ENCODE measurements at places on chromosomes 3 and 15.

DNA sequence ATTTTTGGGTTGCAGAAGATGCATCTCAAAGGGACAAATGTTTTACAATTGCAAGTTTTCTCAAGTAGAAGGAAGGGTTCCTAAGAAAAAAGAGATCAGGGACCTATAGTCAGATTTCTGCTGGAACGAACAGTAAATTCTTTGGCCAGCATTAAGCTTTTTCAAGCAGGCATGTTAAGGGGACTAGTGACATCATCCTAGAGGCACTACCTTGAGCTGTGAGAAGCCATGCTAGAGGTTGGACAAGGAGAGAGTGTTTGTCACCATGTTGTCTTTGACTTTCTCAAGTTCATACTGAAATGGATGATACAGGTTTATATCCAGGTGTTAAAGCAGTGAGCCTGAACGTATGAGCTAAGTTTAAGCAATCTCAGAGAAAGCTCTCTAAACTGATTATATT is 85.2 kb upstream of the WDR72 start:
- DNase-seq = no peak

- no peak for DNase-seq
Observed at GRCh38 chr3:51304230-51304629, 80.9 kb upstream of the MANF start.

GRCh38 chr15:41394924-41395323 is 7.4 kb downstream of the NDUFAF1 start:
- no peak for DNase-seq

DNA sequence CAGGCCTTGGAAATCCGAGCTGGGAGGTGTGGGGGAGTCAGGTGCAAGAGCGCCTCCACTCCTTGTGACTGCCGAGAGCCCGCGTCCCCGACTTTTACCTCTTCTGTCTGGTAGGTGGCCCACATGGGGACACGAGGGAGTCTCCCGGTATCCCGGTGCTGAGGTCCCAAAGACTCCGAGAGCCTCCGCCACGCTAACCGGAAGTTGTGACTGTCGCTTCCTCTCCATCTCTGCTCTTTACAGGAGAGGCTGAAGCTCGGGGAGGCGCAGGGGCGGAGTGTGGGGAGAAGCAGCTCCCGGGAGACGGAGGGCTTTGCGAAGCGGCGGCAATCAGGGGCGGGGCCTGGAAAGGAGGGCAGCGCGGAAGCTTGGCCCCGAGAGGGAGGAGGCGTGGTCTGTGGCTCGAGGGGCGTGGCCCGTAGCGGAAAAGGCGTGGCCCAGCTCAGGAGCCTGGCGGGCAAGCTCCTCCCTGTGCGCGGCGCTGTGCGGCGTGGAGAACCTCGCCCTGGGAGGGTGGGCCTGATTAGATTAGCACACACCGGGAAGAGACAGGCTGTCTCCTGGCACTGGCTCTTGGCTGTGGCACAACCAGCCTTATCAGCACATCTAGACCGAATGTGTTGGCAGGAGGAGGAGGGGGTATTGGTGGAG is 143.9 kb downstream of the GABRB3 start:
- DNase-seq = no peak

GRCh38 chr15:35256551-35256950 is 171.5 kb upstream of the NANOGP8 start:
- DNase-seq = no peak

GRCh38 chr15:65944404-65944803 is 75.1 kb downstream of the RAB11A start:
- DNase-seq = no peak

DNA sequence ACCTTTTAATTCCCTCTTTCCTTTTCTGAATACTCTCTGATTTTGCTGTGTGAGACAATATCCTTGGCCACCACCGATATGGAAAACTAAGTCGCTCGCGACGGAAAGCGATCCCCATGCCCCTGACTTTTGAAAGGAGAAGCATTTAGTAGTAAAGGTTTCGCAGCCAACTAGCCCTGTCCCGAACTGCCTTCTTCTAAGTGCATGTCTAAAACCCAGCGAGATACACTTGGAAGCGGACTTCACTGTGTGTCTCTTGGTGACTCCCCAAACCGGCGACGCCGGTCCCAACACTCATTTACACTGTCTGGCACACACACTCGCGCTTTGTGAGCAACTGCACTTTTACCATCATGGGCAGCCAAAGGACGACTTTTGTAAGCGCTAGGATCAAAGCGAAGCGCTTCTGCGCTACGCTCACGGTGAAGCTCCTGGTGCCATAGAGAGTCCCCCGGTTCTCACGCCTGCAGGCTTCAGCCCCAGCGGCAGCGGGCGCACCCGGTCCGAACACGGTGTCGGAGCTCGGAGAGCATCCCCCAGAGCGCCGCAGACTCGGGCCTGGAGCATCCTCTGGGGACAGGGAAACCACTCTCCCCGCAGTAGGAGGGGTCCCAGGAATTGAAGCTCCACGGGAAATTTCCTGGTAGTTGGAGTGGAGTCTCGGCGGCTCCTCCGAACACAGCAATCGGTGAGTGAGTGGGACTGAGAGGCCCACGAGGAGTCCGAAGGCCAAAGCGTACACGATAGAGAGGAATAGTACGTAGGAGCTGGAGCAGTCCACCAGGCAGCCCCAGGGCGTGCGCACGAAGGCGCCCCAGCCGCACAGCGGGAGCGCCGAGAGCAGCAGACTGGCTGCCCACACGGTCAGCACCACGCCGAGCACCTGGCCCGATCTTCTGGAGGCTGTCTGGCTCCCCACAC is 1.4 kb downstream of the GPR149 start:
- no peak for DNase-seq

DNA sequence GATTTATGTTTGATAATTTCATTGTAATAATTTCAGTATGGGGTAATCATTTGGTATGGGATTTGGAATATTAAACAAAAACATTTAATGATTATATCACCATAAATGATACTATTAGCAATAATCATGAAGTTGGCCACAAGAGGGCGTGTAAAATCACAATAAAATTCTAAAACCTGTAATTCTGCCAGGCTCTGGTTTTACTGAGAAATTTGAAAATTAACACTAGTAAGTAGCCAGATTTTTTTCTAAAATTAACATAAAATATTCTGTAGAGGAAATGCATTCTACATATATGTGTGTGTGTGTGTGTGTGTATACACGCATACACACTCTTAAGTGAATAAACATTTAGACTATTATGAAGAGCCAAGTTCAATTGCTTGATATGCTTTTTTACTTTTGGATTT is 40.5 kb downstream of the FEZF2 start:
- DNase-seq = peak; percentile 11

- DNase-seq = no peak
Observed at GRCh38 chr15:46956456-46956855, 760.8 kb upstream of the SEMA6D start.

GRCh38 chr3:191762323-191762960 is 301.5 kb downstream of the PYDC2 start:
- DNase-seq = no peak

DNA sequence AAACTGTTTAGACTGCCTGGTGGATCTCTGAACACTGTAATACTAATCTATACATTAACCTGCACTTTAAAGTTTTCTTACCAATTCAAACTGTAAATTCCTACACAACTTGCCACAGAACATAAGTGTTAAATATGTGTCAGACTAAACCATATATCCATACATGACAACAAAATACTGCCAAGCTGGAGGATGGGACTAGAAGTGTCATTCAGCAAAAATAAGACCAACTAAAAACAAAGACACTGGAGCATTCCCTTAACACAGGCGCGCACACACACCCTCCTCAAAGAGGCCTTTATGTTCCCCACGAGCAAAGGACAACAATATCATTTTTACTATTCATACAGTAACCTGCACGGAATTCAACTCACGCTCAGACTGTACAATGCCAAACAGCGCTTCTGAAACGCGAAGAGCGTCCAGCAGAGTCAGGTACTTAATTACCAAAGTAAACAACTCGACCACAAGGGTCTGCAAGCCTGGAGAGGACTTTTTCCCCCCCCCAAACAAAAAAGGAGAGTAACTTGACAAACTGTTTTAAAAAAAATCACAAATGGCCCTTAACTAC is 1.1 kb downstream of the DCUN1D1 start:
- DNase-seq = no peak

- no peak for DNase-seq
Observed at GRCh38 chr15:80604583-80605575, 90.2 kb upstream of the ABHD17C start.

Data from inflammatory macrophage treated with lipopolysaccharide for 4 hours (primary cell).